AG20443 (cell line): ENCODE measurements at places on chromosomes 4 and X.

DNA sequence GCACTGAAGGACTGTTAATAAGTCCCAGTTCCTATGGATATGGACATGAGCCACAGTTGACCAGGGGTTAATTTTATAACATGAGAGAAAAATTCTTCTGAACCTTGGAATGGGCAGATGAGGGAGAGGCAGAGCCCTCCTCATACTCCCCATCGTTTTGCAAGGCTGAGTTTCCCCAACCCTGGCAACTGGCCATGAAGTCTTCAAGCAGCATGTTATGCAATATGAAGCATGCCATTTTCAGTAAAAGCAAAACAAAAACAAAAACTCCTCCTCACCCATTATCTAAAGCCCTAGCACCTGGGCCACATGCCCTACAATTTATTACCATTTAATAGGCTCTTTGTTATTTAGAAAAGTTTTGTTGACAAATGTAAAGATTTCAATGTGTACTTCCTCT lies 64.5 kb downstream of the GPC4 start:
- peak; percentile 11 for DNase-seq

- no peak for DNase-seq
These were observed 1217.0 kb upstream of the PRKX start for GRCh38 chrX:4930426-4930825.

GRCh38 chr4:182842759-182843390 lies 74.3 kb downstream of the DCTD start:
- DNase-seq, result no peak

DNA sequence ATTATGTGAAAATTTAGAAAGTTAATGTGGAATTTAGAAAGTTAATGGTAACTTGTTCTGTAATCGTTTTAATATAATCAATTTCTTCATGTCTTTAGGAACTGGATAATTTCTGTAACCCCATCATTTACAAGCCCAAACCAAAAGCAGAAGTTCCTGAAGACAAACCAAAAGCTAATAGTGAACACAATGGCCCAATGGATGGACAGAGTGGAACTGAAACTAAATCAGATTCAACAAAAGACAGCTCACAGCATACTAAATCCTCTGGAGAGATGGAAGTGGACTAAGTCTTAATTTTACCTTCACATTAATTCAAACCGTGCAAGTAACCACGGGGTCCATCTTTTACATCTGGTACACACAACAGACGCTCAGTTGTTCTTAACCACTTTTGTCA lies 48.1 kb upstream of the PLK4 start:
- DNase-seq, result no peak

DNA sequence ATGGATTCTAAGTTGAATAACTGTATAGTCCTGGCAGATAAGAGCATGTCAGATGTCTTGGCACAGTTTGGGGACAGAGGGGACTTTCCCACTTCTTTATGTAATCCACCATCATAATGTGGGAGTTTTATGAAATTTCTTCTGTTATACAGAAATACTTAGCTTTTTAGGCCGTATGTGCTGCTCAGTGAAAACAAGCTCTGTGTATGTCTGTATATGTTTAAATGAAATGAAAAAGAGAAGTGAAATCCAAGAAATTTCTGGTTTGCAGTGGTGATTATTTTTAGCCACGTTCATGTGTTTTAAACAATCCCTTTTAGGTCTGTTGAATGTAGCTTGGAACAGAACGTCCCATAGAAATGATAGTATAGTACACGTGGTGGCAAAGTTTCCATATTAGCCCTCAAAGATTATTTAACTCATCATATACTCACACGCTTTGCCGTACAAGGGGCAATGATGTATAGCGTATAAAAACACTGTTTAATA lies 41.0 kb downstream of the GAB1 start:
- no peak for DNase-seq

DNA sequence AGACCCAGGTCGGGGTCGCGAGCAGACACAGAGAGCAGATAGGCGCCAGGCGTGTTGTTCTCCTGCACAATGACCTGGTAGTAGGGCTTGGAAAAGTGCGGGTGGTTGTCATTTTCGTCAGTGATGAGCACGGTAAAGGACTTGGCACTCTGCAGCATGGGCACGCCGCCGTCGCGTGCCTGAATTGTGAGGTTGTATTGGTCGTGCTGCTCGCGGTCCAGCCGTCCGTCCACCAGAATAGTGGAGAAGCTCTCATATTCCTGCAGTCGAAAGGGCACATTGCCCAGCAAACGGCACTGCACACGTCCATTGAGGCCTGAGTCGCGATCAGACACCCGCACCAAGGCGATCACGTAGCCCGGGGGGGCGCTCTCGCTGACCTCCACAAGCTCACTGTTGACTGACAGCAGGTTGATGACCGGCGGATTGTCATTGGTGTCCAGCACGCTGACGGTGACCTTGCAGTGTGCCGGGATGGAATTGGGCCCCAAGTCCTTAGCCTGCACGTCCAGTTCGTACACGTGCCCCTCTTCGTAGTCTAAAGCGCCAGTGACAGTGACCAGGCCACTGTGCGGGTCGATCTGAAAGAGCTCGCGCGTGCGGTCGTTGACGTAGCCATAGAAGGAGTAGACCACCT lies 2.8 kb downstream of the PCDH19 start:
- DNase-seq, result no peak

DNA sequence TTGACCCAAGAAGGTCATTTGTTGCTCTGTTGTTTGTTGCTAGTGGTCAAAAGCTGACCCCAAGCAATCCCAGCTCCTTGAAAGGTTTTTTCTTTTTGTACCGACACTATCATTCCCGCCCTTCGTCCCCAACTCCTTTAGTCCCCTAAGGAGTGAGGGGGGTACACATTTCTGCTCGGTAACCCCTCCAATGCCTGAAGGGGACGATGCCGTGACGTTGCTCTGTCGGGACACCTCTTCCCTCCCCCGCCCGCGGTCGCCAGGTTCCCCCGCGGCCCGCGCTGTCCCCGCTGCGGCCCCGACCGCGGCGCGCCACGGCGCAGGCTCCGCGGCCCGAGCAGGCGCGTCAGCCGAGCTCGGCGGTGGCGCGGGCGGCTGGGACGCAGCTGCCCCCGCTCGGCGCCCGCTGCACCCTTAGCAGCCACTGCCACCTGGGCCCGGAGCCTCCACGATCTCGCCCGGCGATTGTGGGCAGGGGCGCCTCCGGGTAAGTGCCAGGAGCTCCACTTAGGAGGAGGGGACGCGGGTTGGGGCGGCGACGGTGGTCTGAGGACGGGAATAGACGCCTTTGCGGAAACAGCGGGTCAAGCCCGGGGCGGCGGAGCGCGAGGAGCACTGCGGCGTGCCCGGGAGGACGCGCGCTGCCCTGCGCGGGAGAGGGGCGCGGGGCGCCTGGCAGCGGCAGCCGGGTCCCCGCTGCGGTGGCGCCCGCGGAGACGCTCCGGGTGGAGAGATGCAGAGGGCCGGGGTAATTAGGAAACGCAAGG lies at the start of gene GLRB:
Gene GLRB (plus strand): TSS at position 340 of the 767 bp plus-strand sequence. CDS start 1,875 bp downstream, outside the sequence.
- peak; percentile 90 for DNase-seq

DNA sequence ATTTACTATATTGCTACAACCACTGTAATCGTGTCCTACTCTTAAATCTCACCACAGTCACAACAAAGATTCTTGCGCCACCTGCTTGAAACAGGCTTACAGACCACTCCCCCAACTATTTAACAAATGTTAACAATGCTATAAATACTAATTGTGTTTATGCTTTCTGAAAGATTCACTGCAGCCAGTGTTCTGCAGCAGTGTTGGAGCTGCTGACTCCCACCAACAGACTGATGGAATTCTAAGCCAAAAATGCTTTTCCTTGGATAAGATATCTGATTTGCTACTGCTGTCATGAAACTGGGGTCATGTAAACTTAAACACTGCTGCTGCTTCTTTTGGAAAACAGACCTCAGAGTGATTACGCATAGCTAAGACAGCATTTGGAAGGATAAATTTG lies 244.2 kb upstream of the MAB21L2 start:
- peak; percentile 31 for DNase-seq

GRCh38 chr4:177321647-177322046 lies 12.0 kb downstream of the NEIL3 start:
- no peak for DNase-seq

GRCh38 chr4:75158451-75158850 lies 225.5 kb downstream of the PARM1 start:
- no peak for DNase-seq

- DNase-seq, result no peak
These were observed 91.5 kb upstream of the SCOC start for GRCh38 chr4:140281828-140282552.
